HTR-8/SVneo (cell line): ENCODE measurements at places on chromosomes 4 and X.

GRCh38 chr4:143438710-143439109, 74.8 kb upstream of the SMARCA5 start:
- no peak for DNase-seq

DNA sequence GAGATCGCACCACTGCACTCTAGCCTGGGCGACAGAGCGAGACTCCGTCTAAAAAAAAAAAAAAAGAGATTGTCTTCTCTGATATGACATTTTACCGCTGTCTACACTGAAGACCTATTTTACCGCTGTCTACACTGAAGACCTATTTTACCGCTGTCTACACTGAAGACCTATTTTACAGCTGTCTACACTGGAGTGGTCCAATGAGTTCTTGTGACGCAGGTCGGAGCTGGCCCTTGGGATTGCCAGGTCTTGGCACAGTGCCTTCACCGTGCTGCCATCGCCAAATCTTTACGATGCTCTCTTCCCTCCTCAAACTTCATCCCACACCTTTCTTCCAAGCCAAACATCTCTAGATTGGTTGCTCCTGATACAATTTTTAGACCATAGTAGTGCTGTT, 183.1 kb upstream of the FAT1 start:
- no peak for DNase-seq

GRCh38 chr4:60344908-60345307, 855.2 kb upstream of the ADGRL3 start:
- no peak for DNase-seq

DNA sequence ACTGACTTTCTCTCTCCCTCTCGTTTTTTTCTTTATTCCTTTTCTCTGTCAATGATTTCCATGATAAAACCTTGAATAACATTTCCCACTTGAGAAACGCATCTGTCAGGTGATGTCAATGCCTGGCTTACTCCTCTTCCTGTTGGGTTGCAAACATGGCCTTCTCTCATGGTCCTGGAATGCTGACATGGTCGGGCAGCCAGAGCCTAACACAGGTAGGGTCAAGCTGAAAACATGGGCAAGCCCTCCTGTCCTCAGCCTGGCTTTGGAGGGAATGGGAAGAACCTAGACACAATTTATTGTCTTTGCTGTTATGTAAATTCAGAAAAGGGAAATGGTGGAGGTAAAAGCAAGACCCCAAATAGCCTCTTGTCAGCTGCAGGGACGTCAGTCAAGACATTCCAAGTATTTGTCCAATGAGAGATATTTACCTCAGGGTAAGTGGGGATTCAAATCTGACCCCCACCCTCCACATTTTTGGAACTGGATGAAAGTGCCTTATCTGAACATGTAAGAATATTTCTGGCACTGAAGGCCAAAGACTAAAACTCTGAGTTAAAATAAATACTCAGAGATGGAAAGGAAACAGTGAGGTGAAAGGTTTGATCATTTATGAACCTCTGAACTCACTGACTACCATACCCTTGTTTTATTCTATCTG, 473.8 kb downstream of the SPRY1 start:
- DNase-seq: no peak

- no peak for DNase-seq
Measured at GRCh38 chrX:103343105-103343504, 13.1 kb downstream of the TCEAL7 start.

DNA sequence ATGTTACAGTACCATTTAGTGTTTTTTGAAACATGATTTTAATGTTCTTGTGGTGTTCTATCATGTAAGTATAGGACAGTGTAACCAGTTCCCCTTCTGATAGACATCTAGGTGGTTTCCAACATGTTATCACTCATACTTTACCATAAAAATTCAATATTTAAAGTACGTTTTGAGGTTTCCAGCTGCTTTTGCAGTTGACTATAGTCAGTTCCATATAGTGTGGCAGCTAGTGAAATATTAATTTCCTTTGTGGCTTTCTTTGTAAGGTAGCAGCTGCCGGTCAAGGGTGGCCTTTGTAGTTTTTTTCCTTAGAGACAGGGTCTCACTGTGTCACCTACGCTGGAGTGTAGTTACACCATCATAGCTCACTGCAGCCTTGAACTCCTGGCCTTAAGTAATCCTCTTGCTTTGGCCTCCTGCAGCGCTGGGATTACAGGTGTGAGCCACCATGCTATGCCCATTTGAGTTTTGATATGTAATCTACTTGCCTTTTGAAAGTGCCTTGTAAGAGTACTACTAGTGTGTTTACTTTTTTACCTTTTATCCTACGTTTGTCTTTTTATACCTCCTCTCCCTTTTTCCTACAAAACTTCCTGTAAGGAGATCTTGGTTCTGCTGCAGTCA, 63.0 kb downstream of the ARHGAP10 start:
- DNase-seq: no peak

DNA sequence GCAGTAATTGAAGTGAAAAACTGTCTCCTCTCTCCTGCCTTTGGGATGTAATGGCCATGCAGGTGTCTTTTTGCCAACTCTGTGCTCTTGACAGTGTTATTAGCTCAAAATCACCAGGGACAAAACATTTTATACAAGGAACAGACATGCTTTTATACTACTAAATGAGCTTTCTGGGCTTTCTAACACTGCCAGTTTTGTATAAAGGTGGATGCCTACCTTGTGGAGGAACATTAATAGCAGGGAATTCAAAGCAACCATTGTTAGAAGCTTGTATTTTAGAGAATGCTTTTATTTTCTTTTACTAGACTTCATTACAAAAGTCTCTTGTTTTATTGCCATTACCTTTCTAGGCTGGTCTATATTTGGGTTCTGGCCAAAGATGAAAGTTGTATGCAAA, 54.7 kb upstream of the ARSJ start:
- DNase-seq: no peak

GRCh38 chr4:30720021-30720660, at the start of gene PCDH7:
Gene PCDH7, plus strand, starts transcription at chr4:30720369. Its CDS starts 1,054 bp downstream, at chr4:30721423.
- DNase-seq: peak; percentile 17

GRCh38 chr4:53937918-53938317, 126.5 kb downstream of the CHIC2 start:
- no peak for DNase-seq

DNA sequence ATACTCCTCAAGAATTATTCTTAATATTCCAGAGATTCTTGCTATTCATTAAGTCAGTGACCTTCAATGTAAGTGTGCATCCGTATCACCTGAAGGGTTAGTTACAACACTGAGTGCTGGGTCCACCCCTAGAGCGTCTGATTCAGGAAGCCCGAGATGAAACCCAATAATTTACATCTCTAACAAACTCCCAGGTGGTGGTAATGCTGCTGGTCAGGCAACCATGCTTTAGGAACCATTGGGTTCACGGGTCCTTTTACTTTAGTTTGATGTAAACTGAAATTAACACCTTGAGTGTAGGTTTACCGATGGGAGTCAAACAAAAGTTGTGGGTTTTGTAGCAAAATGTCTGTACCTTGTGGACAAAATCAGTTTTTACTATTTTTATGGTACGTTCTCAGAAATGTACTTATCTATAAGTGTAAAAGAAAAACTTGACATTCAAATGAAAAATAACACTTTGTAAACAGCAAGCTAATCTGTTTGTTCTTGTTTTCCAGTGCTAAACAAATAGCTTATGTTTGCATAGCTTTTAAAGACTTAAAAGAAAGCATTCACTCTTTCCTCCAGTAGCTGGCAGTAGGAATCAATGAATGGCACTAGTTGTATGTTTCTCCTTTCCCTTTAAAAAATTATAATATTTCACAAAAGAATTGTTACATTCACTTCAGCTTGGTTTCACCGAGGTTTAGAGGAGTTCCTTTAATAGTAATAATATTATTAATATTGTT, 32.7 kb downstream of the ACE2 start:
- no peak for DNase-seq

GRCh38 chrX:112473654-112474053, 206.1 kb downstream of the LHFPL1 start:
- DNase-seq: no peak

- DNase-seq: no peak
Measured at GRCh38 chr4:7793186-7793585, 146.5 kb downstream of the AFAP1 start.

GRCh38 chr4:183287677-183288076, 32.4 kb downstream of the CLDN22 start:
- no peak for DNase-seq

DNA sequence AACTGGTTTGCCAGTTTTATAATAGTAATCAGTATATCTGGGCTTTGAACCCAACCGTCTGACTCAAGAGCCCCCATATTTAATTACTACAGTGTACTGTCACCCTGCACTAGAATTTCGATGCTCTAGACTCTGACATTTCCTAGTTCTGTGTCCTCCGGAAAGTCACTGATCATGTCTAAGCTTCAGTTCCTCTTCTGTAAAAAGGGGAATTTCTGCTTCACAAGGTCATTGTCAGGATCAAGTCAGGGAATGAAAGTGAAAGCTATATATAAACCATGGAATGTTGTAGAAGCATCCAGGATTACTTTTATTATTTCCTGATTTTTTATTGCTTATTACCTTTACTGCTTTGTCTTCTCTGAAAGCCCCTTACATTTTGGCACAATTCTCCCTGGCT, 4.0 kb upstream of the KCNIP4 start:
- DNase-seq: no peak

DNA sequence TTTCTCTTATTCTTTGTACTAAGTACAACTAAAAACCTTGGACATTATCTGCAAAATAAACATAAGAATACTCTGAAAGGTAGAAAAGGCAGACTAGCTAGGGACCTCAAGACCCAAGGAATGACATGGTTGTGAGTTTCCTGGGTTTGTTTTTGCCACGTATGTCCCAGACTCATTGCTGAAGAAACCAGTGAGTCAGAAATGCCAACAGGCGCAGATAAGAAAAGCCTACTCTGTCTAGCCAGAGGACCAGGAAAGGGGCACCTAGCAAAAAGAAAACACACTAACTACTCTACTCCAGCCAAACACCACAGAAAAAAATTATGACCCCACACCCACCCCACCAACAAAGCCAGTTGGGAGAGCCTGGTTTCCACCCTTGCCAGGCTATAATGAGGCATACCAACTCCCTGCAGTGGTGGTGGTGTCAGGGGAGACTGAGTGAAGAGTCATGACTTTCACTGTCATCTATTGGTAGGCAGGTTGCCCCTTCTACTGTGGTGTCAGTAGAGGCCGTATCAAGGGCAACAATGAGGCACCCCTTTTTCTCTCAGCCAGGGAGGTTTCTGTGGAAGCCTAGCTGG, 10.9 kb downstream of the MTMR1 start:
- no peak for DNase-seq

GRCh38 chr4:56289934-56290333, 97.4 kb downstream of the AASDH start:
- DNase-seq: no peak

- no peak for DNase-seq
Measured at GRCh38 chrX:72539822-72540221, 32.8 kb downstream of the HDAC8 start.

DNA sequence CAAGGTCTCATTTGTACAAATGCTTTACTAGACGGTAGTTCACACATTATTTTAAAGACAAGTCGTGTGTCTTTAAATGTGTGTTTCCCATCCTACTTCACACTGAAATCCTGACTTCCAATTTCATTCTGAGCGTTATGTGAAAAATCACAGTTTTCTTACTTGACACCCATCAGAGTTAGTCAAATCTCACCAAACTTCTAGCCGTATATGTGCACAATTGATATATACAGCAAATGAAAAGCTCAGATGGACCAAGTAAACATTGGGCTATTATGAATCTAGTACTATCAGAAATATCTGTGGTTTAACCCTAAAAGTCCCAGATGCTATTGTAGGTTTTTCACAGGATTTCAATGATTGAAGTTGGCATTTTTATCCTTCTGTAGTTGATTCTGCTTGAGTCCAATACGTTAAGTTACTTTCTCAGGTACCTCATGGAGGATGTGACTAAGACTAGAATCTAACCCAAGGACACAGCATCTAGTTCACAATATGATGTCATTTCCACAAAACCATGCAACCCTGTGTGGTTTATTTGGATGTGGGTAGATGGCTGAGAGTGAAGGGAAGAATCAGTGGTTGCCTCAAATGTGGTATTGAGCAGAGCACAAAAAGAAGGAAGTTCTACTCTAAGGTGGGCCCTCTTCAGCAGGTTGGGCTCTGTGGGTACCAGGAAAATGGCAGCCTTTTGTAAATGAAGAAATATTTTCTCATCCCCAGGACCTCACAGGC, 22.1 kb upstream of the TRIM60 start:
- DNase-seq: no peak

DNA sequence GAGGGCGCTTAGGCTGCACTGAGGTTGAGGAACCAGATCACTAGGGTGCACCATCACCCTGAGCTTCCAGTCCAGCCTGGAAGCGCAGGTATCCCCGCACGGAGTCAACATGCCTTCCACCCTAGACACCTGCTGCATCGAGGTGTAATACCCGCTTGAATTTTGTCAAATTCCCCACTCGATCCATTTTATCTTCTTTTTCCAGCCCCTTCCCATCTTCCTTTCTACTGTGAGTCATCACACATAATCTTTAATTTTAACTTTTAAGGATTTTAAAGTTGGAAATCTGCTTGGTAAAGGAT, 821 bp downstream of the PLK4 start:
- no peak for DNase-seq
